ENCODE measurements at places on chromosomes 2 and 18.

DNA sequence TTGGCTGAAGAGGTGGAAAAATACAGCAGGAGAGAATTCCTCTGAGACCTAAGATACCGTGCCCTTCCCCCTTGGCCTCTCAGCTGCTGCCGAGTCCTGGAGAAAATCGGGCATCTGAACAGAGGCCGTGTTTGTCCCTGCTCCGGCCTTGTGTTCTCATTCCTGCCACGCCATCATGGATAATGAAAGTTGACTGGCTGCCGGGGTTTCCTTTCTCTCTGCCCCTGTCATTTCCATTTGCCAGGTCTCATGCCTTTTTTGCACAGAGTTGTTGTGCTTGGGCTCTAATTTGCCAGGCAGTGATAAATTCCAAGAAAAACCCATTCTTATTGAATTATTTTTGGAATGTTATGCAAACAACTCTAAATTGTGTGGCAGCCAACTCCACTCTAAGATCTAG, 496.9 kb upstream of the TNP1 start:
- no peak for DNase-seq

GRCh38 chr2:43227830-43228281, 1.4 kb upstream of the ZFP36L2 start:
- no peak for DNase-seq

- no peak for DNase-seq
Observed at GRCh38 chr2:237180987-237181386, 95.3 kb downstream of the COPS8 start.

DNA sequence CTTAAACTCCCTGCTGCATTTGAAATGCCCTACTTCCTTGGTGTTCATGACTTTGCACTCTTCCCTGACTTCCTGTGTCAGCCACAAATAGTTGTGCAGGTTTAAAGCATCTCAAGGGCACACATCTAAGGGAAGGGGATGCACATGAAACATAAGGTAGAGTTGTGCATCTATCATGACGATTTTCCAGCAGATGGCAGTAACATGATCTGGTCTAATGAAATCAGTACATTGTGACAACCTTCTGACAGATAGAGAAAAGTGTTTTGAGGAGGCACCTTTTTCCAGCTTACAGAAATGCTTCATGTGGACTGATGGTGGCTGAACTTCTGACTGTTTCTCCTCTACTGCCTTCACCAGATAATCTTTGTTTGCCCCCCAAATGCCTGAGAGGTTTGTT, 238.9 kb downstream of the XIRP2 start:
- DNase-seq: no peak

DNA sequence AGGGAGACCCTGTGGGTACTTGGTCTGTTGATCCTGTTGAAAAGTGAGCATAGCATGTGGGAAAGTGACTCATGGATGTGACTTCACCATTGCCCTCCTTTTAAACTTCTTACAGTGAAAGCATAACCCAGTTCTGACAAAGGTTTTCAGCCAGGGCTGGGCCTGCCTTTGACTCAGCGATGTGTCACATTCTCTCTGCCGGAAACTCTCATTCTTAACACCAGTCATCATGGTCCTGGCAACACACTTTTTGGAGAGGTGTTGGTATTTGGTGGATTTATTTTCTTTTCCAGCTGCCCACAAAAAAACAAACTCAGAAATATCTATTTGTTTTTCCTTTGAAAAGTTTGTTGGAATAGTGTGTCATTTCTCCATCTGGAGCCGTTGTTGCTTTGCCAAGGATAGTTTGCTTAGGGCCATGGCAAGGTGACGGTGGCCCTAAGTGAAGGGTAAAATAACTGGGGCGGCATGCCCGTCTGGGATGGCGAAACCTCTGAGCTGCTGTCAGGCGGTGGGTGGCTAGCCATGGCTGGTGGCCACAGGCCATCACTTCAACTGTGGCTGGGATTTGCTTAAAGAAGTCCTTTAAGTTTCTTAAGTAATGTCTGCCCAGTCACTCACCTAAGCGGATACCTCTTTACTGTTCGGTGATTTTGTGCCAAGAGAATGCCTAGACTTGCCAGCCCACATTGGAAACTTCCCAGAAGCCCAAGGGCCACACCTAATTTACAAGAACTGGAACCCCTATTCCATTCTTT, 123.3 kb downstream of the LTBP1 start:
- DNase-seq: peak; percentile 35

GRCh38 chr18:58476022-58476421, 152.9 kb downstream of the ALPK2 start:
- DNase-seq: no peak

DNA sequence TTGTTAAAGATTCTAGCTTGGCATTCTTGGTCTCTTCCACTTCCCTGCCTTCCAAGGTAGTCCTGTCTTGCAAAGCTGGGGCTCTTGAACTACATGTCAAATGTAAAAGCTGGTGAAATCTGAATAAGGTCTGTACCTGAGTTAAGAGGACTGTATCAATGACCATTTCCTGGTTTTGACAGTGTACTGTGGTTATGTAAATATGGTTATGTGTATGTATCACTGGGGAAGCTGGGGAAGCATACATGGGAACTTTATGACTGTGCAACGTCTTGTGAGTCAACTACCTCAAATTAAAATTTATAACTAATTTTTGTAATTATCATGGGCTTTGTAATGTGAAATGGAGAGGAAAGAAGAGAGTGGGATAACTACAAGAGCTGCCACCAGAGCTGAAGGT, 81.7 kb downstream of the COL4A4 start:
- no peak for DNase-seq

- DNase-seq: no peak
Observed at GRCh38 chr18:72630991-72631390, 86.8 kb upstream of the CBLN2 start.

DNA sequence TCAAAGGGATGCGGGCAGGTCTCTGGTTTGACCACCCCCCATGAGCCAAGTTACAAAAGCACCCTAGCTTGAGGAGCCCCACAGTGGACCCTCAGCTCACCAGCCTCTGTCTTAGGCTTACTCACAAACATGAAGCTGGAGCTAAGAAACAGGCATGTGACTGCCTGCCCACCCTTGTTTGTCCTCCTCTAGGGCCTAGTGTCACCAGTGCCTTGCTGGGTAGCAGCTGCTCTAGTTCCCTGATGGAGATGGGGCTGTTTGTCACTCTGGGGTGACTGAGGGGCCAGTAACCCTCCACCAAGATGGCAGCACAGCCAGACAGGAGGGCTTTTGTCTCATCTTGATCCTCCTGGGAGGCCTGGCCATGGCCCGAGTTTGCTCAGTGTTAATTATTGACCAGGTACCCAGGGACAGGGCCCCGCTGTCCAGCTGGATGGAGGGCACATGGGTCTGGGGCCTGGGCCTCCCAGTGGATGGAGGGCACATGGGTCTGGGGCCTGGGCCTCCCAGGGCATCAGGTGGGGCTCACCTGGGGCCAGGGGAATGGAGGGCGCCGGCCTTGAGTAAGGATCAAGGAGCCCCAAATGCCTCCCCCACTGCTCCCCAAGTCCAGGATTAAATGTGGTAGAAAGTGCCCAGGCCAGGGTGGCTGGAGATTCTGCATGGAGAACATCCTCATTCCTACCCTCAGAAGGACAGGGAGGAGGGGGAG, 185.9 kb upstream of the HAAO start:
- no peak for DNase-seq

DNA sequence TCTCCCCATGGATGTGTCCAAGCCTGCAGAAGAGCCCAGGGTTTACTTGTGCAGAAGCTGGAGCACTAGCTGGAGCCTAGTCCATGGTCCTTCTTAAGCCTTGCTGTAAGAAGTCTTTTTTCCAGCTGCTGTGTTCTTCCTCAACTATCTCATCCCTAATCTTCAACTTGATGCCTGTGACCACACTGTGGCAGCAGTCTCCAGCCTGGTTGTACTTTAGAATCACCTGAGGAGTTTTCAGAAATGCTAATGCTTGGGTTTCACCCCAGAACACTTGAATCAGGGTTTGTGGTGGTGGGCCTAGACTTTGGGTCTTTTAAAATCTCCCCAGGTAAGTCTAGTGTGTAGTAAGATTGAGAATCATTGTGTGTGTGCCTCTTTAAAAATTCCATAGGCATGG, 173.6 kb downstream of the ADCYAP1 start:
- DNase-seq: no peak

- DNase-seq: no peak
Observed at GRCh38 chr18:76515576-76515975, 20.5 kb upstream of the ZNF516 start.

DNA sequence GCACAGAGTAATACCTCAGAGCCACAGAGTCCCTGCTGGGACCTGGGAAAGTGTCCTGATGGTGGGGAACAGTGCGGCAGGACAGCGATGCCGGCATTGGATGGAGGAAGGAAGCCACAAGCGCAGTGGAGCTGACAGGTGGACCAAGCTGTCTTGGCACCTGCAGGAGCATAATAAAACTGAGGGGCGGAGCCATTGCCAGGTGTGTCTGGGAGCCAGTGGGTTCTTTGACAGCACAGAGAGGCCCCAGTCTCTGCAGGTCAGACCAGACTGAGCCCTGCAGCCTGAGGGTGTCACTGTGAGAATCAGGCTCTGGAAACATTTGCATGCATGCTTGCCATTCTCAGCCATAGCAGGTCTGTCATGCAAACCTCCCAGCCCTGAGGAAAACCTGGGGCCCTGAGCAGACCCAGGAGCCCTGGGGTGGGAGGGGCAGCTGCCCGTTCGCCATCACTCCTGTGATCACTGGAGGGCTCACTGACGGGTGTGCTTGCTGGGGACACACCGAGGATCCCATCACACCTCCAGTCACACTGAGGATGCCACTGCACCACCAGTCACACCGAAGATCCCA, 210.5 kb upstream of the HDAC4 start:
- no peak for DNase-seq

DNA sequence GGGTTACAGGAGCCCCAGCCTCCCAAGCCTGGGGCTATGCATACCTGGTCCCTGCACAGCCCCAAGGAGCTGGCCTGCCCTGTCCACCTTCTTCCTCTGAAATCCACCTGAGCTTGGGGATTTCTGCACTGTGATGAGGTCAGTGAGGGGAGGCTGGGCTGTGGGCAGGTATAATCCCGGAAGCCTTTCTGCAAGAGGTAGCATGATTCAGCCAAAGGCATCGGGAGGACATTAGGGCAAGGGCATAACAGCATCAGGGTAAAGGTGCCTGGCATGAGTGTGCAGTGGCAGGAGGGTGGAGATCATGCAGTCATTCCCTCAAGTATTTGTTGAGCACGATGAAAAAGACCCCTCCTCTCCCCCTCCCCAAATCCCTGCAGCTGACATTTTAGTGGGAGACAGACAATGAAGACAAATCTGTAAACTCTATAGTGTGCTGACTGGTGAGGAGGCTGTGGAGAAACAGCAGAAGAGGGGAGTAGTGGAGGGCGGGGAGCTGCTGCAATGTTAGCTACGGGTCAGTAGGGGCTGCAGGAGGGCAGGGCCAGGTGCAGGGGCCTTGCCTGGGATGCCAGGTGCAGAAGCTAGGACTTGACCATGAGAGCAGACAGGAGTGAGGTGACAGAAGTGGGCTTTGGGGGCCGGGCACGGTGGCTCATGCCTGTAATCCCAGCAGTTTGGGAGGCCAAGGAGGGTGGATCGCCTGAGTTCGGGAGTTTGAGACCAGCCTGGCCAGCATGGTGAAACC, 18.7 kb downstream of the ZFP36L2 start:
- no peak for DNase-seq

GRCh38 chr2:11940121-11940743, 193.8 kb downstream of the LPIN1 start:
- DNase-seq: no peak

GRCh38 chr18:56990678-56991077, 156.2 kb upstream of the BOD1L2 start:
- no peak for DNase-seq

- DNase-seq: no peak
Observed at GRCh38 chr2:80028584-80028983, 276.0 kb downstream of the LRRTM1 start.

DNA sequence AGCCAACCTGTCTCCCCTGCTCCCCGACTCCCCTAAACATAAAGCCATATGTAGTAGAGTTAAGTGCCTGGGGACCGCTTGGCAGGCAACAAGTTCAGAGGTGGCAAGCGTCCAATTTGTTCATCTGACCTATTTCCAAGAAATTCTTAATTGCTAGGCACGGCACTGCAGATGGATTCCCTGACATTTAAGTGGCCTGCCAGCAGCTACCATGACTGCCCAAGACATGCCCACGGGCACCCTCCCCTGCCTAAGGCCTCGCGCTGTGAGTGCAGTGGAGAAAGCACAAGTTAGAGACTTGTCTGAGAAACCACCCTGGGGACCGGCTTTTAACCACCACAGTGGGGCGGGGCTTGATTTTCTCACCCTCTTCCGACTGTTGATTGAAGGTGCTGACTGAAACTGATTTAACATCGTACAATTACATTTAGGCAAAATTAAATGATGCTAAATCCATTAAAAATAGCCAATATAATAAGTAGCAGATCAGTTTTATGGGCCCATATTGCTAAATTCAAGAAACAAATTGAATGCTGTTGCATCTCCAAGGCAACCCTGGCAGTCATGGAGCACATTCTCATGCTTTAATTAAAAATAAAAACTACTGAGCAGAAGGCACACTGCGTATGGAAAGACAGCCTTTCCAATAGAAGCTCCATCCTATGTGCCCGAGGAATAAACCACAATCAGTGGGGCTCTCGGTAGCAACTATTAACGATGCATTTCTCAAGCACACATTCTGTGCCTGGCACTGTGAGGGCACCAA, 163.6 kb upstream of the ACAA2 start:
- no peak for DNase-seq

DNA sequence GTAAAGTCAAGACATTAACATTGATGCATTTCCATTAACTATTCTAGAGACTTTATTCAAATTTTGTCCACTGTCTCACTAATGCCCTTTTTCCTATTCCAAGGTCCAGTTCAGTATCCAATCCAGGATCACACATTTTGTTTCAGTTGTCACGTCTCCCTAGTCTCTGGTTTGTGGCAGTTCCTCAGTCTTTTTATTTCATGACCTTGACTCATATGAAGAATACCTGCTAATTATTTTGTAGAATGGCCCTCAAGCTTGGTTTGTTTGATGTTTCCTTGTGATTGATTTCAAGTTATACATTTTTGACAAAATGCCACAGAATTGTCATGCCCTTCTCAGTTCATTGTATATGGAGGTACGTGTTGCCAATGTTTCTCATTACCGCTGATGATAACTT, 145.2 kb downstream of the FHOD3 start:
- DNase-seq: no peak

- DNase-seq: no peak
Observed at GRCh38 chr2:109486711-109487535, 126.8 kb downstream of the SEPTIN10 start.

DNA sequence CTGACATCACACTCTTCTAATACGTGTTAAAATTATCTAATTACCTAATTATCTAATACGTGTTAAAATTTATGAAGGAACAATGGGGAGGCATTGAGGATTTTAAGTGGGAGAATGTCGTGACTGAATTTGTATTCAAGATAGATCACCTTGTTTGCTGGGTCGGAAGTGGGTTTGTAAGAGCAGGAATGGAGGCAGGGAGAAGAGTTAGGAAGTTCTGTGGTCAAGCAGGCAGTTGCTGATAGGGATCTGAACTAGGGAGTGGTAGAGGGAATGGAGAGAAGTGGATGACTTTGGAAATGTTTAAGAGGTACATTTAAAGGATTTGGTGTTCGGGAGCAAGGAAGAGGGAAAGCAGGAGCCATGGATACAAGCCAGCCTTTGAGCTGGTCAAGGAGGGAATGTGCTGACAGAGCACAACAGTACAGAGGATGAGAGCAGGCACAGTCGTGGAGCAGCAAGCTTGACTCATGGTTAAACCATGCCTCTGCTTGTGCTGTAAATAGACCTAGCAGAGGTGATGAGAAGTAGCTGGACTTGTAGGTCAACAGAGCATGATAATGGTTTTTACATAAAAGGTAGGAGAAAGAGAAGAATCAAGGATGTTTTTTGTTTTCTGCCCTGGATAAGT, 16.2 kb downstream of the IL18RAP start:
- no peak for DNase-seq

- DNase-seq: no peak
Observed at GRCh38 chr2:35989503-35989902, 366.1 kb upstream of the CRIM1 start.
